ENCODE measurements at places on chromosomes 16 and 17. TPM values are rescaled to one million over a fixed set of nuclear protein-coding genes. Genes with fewer than 3 reads are reported as not detected.

DNA sequence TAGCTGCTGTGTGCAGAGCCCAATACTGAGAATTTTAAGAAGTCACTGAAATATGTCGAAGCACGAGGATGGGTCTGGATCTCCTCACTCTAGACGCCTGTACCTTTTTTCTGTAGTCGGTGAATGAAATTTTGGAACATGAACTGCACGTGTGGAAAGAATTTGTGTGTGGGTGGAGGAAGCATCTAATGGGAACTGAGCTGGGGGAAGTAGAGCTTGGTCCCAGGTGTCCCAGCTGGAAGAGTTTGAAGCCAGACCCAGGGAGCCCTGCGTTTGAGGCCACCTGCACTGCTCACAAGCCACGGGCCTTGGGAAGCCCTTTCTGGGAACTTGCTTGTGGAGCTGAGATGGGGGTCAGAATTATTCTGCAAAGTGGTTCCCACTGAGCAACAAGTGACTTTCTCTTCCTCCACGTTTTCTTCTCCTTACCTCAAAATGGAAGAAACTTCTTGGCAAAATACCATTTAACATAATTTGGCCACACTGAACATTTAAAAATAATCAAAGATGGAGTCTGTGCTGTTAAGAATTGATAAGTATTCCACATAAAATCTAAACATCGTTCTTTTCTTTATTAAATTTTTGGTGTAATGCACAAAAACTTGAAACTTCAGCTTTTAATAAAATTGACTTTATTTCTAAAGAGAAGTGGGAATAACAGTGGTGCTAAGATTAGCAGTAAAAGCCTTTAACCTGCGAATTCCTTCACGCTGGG, 163.8 kb downstream of the PRKCA start:
- no peaks in the 10 kb centered on the region for H3K27me3 ChIP-seq
- no peaks in the 10 kb centered on the region for H3K36me3 ChIP-seq
- no peak for DNase-seq
- peak overlapping the region; percentile 80 for H3K27ac ChIP-seq
- peak overlapping the region; percentile 45 for H3K4me3 ChIP-seq

DNA sequence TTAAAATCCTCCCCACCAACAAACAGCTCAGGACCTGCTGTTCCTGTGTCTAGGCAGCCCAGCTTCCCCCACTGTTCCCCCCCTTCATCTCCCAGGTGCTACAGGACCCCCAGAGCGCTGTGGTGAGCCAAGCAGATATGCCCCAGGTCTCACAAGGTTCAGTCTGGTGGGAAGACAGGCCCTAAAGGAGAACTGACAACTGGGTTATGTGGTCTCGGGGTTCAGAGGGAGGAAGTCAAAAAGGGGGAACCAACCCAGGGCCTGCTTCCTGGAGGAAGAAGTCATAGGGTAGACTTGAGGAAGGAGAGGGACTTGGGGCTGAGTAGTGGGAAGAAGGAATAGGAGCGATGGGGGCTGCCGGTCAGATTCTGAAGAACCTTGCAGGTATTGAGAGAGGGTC, 2.6 kb downstream of the RIPOR1 start:
- H3K27ac ChIP-seq, result no peak overlapping the region
- DNase-seq, result no peak
- no peaks in the 10 kb centered on the region for H3K27me3 ChIP-seq
- H3K4me3 ChIP-seq, result no peak overlapping the region
- H3K36me3 ChIP-seq, result no peaks in the 10 kb centered on the region
- H3K4me1 ChIP-seq, result no peaks in the 10 kb centered on the region

GRCh38 chr16:2827374-2827791, 2.7 kb upstream of the ZG16B start:
- no peaks in the 10 kb centered on the region for H3K27me3 ChIP-seq
- no peak overlapping the region for H3K27ac ChIP-seq
- no peaks in the 10 kb centered on the region for H3K36me3 ChIP-seq
- H3K4me3 ChIP-seq, result no peak overlapping the region

- no peak for DNase-seq
- H3K4me1 ChIP-seq, result no peaks in the 10 kb centered on the region
- peaks cover 39% of the 10 kb centered on the region for H3K36me3 ChIP-seq
- H3K27ac ChIP-seq, result no peak overlapping the region
Observed at GRCh38 chr17:82603981-82604448, 44.2 kb downstream of the WDR45B start.

GRCh38 chr17:34113089-34113488, 142.0 kb upstream of the CCL2 start:
- H3K4me1 ChIP-seq, result no peaks in the 10 kb centered on the region
- DNase-seq, result no peak
- H3K27ac ChIP-seq, result no peak overlapping the region
- no peaks in the 10 kb centered on the region for H3K36me3 ChIP-seq
- no peak overlapping the region for H3K4me3 ChIP-seq

DNA sequence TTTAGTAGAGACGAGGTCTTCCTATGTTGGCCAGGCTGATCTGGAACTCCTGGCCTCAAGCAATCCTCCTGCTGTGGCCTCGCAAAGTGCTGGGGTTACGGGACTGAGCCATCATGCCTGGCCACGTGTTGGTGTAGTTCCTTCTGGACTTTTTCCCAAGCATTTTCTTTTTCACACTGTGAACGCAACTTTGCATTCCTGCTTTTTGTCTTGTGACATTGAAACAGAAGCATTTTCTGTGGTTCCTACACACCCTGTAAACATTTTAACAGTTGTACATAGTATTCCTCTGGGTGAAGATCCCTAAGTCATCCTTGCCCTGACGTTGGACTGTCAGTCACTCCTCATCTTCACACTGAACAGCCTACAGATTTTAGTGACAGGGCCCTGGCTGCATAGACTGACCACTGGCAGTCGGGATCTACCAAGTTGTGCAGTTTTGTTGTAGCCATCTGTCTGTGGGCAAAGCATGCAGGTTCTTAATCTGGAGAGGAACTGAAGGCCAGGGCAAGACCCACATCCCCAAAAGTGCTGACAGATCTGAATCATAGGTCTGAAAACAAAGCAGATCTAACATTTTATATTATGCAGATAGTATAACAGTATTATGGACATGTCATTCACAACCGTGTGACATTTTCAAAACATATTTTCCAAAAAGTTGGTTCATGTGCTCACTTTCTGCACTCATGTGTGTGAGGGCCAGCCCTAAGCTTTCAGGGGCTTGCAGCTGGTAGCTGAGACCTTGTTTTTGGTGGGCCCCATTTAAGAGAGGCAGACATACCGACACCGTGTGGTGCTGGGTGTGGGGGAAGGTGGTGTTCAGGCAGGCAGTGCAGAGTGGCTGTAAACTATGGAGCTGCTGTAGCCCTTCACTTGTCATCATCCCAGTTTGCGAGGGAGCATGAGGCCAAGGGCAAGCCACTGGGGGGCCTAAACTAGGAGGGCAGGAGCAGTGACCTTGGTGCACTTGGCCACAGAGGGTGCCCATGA, 59.9 kb downstream of the EPN2 start:
- H3K27ac ChIP-seq, result no peak overlapping the region
- DNase-seq, result no peak
- no peaks in the 10 kb centered on the region for H3K36me3 ChIP-seq
- H3K4me3 ChIP-seq, result no peak overlapping the region
- H3K27me3 ChIP-seq, result no peaks in the 10 kb centered on the region

GRCh38 chr16:23105309-23105708, 43.9 kb downstream of the USP31 start:
- no peak overlapping the region for H3K4me3 ChIP-seq
- H3K36me3 ChIP-seq, result no peaks in the 10 kb centered on the region
- DNase-seq, result no peak
- H3K27me3 ChIP-seq, result no peaks in the 10 kb centered on the region
- no peaks in the 10 kb centered on the region for H3K4me1 ChIP-seq

- H3K4me3 ChIP-seq, result no peak overlapping the region
- peaks cover 34% of the 10 kb centered on the region for H3K4me1 ChIP-seq
- H3K27me3 ChIP-seq, result no peaks in the 10 kb centered on the region
- no peaks in the 10 kb centered on the region for H3K36me3 ChIP-seq
Observed at GRCh38 chr17:82524540-82524939, 5.0 kb downstream of the FOXK2 start.

DNA sequence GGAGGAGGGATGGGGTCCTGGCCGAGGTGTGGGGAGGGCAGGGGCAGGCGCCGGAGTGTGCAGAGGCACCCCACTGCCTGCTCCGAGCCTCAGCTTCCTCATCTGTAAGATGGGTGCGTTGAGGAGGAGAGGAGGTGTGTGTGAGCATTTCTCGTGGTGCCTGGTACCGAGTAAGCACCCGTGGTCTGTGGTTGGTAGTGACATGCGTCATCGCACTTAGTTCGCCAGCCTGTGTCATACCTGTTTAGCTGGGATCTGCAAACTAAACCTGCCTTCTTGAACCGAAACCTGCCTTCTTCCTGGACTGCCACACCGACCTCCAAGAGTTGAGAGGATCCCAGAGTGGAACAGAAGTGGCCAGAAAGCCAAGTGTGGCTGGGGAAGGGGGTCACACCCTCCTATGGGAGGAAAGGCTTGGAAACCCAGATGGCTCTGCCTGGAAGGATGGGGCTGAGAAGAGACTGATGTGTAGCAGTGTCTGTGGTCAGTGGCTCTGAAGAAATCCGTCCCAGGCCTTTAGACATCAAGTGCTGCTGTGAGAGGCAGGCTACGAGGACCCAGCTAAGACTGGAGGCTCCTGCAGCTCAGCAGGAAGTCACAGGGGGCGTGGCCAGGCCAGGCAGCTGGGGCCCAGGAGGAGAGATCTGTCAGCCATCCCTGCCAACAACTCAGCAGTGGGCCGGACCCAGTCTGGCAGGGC, 162.6 kb upstream of the PLCG2 start:
- H3K36me3 ChIP-seq, result peaks cover 12% of the 10 kb centered on the region
- DNase-seq, result no peak
- H3K27me3 ChIP-seq, result no peaks in the 10 kb centered on the region
- H3K4me1 ChIP-seq, result no peaks in the 10 kb centered on the region
- no peak overlapping the region for H3K4me3 ChIP-seq

GRCh38 chr16:58462997-58463941, 36.7 kb upstream of the NDRG4 start:
- no peak overlapping the region for H3K27ac ChIP-seq
- no peak for DNase-seq
- peaks cover 34% of the 10 kb centered on the region for H3K4me1 ChIP-seq
- H3K27me3 ChIP-seq, result peaks cover 10% of the 10 kb centered on the region
- no peaks in the 10 kb centered on the region for H3K36me3 ChIP-seq

DNA sequence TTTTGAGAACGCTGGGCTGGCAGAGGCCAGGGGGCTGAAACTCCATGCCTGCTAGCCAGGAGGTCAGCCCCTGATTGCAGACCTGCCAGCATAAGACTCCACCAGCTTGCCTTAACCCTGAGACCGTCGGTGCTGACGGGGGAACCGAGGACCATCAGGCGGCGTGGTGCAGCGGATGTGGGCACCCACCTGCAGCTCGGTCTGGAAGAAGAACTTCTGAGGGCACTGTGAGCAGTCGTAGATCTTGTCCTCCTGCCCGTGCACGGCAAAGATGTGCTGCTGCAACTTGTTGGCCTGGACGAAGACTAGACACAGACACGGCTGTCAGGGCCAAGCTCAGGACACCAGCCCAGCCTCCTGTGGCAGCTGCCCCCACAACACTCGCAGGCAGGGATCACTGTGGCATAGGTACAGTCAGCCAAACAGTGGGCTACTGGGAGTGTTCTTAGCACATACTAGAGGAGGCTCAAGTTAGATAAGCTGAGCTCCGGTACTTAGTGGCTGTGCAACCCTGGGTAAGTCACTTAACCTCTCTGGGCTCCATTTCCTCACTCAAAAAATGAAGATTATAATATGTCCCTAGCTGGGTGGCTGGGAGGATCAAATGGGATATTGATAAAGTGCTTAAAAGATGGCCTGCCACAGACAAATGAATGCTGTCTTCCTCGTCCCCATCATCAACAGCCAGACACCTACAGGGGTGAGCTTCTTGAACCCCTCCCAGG, 150.0 kb downstream of the C16orf78 start:
- no peaks in the 10 kb centered on the region for H3K36me3 ChIP-seq
- no peak overlapping the region for H3K4me3 ChIP-seq
- DNase-seq, result no peak

- peak within 1 kb of the TSS; percentile 79 for H3K4me3 ChIP-seq
- no peak within 1 kb of the TSS for H3K27ac ChIP-seq
- H3K36me3 ChIP-seq, result no peaks in the 10 kb centered on the region
- 0 out of 2 replicates have a peak, but pooled peaks cover 5% of the 10 kb centered on the region for H3K27me3 ChIP-seq
- H3K4me1 ChIP-seq, result 0 out of 2 replicates have a peak, but pooled peaks cover 5% of the 10 kb centered on the region
Observed at GRCh38 chr17:49132699-49133364, at the start of gene B4GALNT2. TSS of gene B4GALNT2 (plus strand) at chr17:49132769. CDS start at chr17:49132793, 24 bp downstream.

GRCh38 chr17:57861790-57862693, 12.2 kb upstream of the MRPS23 start:
- H3K4me1 ChIP-seq, result peaks cover 28% of the 10 kb centered on the region
- H3K36me3 ChIP-seq, result peaks cover 6% of the 10 kb centered on the region
- no peaks in the 10 kb centered on the region for H3K27me3 ChIP-seq
- peak; percentile 43 for DNase-seq
- peak overlapping the region; percentile 63 for H3K4me3 ChIP-seq
- peak overlapping the region; percentile 8 for H3K27ac ChIP-seq

DNA sequence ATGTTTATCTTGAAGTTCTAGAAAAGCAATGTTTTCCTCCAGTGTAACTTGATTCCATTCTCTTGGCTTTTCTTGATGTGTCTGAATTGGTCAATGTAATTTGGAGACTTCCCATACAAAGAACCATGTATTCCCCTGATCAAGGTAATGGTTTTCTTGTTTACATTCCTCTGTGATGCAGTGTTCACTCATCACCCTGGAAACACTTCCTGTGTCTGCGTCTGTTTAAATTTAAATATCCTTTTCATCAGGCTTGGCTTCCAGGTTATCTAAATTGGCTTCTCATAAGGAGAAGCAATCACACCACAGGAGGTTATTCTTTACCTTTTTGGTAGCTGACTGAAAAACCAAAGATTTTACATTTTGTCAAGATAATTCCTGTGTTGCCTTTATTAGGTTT, 237.3 kb upstream of the WSCD1 start:
- peak overlapping the region; percentile 98 for H3K27ac ChIP-seq
- H3K36me3 ChIP-seq, result no peaks in the 10 kb centered on the region
- no peaks in the 10 kb centered on the region for H3K27me3 ChIP-seq
- H3K4me3 ChIP-seq, result no peak overlapping the region

The ZFPM1 gene
- total RNA-seq, result 4.6 TPM

The RNF112 gene
- total RNA-seq, result 0.18 TPM

The ACBD4 gene
- total RNA-seq, result 17.3 TPM

The SPATA22 gene
- total RNA-seq, result not detected

The IGSF6 gene
- not detected for total RNA-seq
